Liver (tissue), 10 donors: ENCODE measurements at places on chromosomes 6 and 20.

DNA sequence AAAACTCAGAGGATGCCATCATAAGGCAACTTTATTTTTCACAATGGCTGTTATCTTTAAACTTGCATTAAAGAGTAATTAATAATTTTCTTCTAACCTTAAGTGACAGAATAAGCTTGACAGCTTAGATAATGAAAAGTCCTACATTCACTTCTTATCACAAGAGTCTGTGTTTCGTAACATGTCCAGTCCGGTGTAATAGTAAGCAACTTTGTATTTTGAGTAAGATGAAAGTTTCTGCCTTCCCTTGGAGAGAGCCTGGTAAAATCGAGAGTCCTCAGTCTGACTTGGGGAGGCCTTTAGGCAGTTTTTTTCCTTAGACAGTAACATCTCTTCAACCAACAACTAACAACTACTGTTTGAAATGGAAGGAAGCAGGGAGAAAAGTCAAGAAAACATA, 195.6 kb downstream of the GRM1 start:
- no peak for DNase-seq

DNA sequence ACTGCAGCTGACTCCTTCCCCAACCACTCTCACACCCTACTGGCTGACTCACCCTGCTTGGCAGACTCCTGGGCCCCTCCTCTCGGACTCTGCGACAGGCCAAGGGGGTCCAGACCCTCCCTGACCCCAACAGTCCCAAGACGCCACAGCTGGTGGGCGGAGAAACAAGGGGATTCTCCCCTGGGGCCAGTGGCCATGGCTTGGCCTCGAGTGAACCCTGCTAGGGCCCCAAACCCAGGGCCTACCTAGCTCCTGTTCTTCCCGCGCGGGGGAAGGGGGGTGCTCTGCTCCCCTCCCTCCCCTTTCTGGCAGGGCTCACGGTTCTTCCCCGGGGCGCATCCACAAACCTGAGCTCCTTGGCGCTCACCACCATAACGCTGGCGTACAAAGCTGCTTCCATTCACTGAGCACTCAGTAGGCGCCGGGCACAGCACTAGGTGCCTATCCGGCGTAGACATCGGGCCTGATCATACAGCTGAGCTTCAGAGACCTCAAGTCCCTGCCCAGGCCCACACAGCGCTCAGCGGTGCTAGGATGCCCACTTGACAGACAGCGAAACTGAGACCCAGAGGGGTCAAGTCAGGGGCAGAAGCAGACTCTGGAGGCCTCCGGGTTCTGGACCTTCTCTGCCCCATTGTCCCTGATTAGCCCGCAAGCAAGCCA, 597 bp downstream of the ADA start:
- DNase-seq, result no peak

DNA sequence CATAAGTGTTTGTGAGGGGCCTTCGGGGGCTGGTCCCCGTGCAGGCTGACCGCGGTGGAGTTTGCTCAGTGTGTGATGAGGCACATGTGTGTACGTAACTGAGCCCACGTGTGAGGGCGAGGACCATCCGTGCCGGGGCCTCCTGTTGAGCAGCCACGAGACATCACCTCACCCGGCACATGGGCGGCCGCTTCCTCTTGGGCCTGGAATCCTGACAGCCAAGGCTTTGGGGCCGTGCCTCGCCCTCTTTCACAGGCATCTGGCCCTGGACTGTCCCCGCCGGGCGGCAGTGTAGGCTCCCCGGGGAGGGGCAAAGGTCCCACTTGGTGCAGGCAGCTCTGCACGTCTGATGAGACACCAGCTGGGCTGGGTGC, 202.3 kb downstream of the DLL1 start:
- DNase-seq, result no peak

DNA sequence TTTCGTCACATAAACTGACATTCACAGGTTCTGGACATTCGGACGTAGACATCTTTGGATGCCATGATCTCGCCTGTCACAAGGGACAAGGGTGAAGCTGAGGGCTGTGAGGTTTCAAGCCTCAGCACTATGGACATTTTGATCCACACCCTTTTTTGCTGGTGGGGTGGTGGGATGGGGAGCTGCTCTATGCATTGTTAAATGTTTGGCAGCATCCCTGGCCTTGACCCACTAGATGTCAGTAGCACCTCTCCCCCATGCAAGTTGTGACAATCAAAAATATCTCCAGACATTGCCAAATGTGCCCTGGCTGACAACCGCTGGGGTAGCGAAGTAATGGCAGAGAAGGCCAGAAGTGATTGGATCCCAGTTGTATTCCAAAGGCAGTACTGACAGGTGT, 229.4 kb downstream of the TSHZ2 start:
- no peak for DNase-seq

GRCh38 chr20:57008217-57008616, 258.2 kb downstream of the BMP7 start:
- DNase-seq, result no peak

DNA sequence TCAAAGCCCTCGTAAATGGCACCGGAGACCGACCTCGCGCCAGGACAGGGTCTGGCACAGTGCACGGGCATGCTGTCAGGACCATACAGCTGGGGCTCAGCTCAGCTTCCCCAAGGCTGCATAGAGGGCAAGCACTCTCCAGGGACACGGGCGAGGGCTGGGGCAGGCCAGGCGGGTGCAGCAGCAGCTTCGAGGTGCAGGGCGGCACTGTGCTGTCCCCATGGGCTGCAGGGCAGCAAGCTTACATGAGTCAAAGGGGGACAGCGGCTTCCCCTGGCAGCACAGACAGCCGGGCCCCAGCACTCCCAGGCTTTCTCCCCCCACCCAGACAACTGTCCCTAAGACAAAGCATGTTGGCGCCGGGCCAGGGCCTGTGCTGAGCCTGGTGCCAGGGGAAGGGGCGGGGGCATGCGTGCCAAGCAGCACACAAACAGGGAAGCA, 25.7 kb downstream of the PSMG4 start:
- DNase-seq, result no peak

DNA sequence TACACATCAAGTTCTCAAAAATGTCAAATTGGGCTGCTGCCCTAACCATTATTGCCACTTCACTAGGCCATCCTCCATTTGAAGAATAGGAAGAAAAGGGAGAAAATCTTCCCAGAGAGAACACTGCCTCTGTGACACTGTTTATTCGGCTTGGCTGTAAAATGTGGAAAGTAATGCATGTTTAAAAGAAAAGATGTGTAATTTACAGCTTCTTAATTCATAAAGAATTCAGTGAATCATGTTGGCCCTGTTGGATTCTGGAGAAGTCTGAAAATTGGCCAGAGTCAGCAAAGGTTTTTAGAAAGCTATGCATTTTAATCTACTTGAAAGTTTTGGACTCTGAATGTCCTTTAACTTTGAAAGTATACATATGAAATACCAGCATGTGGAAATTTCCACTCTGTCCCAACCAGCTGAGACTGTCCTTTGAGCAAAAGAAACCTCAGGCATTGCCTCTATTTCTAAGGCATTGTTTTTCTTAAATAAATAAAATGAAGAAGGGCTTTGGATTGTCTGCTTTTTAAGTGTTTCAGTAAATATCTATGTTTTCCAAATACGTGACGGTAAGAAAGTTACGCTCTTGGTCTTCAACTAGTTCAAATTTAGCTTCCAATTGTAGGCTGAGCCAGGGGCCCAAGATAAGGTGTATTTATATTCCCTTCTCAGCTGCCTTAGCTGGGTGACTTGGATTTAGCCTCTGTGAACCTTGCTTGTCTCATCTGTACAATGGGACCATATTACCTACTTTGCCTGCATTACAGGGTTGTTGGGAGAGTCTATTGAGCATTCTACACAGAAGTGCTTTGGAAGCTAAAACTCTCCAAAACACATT, 222.2 kb downstream of the UST start:
- no peak for DNase-seq

GRCh38 chr20:48158014-48158413, 372.7 kb upstream of the SULF2 start:
- no peak for DNase-seq

GRCh38 chr6:144855375-144855774, 570.2 kb downstream of the UTRN start:
- DNase-seq, result no peak
